ENCODE measurements at places on chromosomes 16 and 17. TPM values are rescaled to one million over a fixed set of nuclear protein-coding genes. Genes with fewer than 3 reads are reported as not detected.

GRCh38 chr17:4641297-4642195 is at the start of gene ALOX15:
ALOX15 (minus strand) TSS chr17:4641678; CDS start chr17:4641651, 27 bp downstream.
- H3K4me3 ChIP-seq = no peak within 1 kb of the TSS
- no peak within 1 kb of the TSS for H3K27ac ChIP-seq
- H3K36me3 ChIP-seq = no peaks in the 10 kb centered on the region

DNA sequence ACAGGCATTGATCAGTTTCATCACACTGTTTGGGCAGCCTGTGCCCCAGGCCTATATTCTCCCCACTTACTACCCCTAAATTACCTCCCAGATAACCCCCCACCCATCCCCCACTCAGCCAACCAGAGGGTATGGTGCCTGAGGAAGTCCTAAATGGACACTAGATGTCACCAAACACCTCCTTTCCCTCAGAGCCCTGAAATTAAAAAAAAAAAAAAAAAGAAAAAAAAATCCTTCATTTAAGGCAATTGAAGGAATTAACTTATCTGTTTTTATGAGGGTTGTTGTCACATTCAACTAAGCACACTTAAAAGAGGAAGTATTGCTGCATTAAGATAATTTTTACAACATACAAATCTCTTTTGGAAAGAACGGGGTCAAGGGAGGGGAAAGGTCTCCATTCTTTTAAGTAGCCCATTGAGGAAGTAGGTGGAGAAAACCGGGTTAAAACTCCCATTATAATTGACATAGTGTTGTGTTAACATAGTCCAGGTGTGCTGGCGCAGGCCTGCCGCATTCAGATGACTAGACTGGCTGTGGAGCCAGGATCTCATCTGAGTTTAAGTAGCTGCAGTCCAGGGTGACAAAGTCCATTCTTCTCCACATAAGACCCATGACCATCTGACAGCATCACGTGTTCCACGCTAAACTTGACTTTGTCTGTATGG is 46.3 kb downstream of the SNX11 start:
- H3K36me3 ChIP-seq = no peaks in the 10 kb centered on the region
- peaks cover 15% of the 10 kb centered on the region for H3K4me1 ChIP-seq
- peaks cover 71% of the 10 kb centered on the region for H3K27me3 ChIP-seq

DNA sequence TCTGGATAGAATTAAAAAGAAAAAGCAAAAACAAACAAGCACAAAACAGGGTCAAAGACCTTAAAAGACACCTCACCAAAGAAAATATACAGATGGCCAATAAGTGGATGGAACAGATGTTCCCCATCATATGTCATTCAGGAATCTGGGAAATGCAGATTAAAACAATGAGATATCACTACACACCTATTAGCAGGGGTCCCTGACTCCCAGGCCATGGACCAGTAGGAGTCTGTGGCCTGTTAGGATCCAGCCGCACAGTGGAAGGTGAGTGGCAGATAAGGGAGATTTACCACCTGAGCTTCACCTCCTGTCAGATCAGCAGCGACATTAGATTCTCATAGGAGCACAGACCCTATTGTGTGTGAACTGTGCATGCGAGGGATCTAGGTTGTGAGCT is 167.9 kb downstream of the HS3ST4 start:
- H3K27ac ChIP-seq = no peak overlapping the region
- no peaks in the 10 kb centered on the region for H3K4me1 ChIP-seq
- no peak overlapping the region for H3K4me3 ChIP-seq

GRCh38 chr17:11852912-11853311 is 144.4 kb downstream of the ZNF18 start:
- peaks cover 31% of the 10 kb centered on the region for H3K4me1 ChIP-seq
- H3K27me3 ChIP-seq = no peaks in the 10 kb centered on the region
- H3K4me3 ChIP-seq = peak overlapping the region; percentile 13
- H3K27ac ChIP-seq = peak overlapping the region; percentile 93

- peaks cover 3% of the 10 kb centered on the region for H3K36me3 ChIP-seq
- no peak overlapping the region for H3K27ac ChIP-seq
- H3K4me1 ChIP-seq = peaks cover 31% of the 10 kb centered on the region
- peak overlapping the region; percentile 85 for H3K4me3 ChIP-seq
- peaks cover 25% of the 10 kb centered on the region for H3K27me3 ChIP-seq
These were observed 2.8 kb downstream of the SPHK1 start for GRCh38 chr17:76386966-76387765.

DNA sequence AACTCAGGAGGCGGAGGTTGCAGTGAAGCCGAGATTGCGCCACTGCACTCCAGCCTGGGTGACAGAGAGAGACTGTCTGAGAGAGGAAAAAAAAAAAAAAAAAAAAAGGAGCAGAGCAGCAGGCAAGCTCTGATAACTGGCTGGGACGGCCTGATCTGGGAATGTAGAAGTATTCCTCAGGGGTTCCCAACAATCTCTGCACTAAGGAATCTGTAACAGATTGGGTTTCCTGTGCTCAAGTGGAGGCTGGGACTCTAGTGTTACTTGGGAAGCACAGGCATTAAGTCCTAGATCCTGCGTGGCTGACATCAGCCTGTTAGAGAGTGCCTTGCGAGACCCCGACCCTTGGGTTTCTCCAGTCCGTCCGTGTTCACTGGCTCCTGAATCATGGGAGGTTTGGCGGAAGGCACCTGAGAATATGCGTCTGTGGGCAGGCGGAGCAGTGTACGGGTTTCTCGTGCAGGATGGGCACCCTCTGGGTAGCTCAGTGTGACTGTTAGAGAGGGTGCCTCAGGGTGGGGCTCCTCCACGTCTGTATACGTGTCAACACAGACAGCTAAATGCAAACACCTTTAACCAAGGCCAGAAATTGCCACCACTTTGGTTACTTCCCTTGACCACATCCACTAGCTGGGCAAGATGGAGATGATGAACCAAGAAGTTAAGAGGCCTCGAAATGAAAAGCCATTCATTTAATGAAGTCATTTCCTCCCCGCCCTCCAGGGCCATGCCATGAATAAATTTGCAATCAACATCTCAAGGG is 174.9 kb upstream of the RPL38 start:
- H3K27ac ChIP-seq = peak overlapping the region; percentile 43
- H3K4me3 ChIP-seq = no peak overlapping the region
- no peaks in the 10 kb centered on the region for H3K36me3 ChIP-seq
- DNase-seq = no peak

- H3K27ac ChIP-seq = no peak overlapping the region
- no peak overlapping the region for H3K4me3 ChIP-seq
- H3K4me1 ChIP-seq = peaks cover 14% of the 10 kb centered on the region
- H3K36me3 ChIP-seq = no peaks in the 10 kb centered on the region
- no peak for DNase-seq
- peaks cover 36% of the 10 kb centered on the region for H3K27me3 ChIP-seq
These were observed 9.9 kb downstream of the FOXJ1 start for GRCh38 chr17:76131051-76131691.

DNA sequence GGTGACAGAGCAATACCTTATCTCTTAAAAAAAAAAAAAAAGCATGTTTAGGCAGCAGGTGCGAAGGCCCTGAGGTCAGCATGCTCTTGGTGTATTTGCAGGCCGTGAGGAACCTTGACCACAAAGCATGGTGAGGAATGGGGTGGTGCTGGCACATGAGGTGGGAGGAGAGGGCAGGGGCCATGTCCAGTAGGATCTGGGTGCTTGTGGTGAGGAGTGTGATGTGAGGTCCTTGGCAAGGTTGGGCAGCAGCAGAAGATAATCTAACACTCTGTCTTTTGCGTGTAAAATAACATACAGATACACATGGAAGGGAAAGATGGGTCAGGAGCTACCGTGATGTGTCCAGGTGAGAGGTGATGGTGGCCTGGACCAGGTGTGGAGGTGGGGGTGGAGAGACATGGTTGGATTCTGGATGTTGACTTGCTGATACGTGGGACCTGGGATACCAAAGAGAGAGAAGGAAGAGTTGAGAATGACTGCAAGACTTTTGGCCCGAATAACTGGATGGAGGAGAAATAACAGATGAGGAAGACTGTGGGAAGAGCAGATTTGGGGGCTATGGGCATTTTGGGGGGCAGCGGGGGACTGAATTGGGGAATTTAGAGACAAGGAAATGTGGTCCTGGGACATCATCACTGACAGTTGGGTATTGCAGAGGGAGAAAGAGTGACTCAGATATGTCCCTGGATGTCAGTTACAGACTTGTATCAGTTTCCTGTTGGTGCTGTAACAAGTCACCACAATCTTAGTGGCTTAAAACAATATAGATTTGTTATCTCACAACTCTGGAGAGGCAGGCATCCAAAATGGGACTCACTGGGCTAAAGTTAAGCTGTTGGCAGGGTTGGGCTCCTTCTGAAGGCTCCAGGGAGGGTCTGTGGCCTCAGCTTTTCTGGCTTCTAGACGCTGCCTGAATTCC is 274.9 kb downstream of the HAPSTR1 start:
- DNase-seq = no peak
- H3K27me3 ChIP-seq = peaks cover 18% of the 10 kb centered on the region
- H3K4me3 ChIP-seq = no peak overlapping the region
- H3K27ac ChIP-seq = no peak overlapping the region

DNA sequence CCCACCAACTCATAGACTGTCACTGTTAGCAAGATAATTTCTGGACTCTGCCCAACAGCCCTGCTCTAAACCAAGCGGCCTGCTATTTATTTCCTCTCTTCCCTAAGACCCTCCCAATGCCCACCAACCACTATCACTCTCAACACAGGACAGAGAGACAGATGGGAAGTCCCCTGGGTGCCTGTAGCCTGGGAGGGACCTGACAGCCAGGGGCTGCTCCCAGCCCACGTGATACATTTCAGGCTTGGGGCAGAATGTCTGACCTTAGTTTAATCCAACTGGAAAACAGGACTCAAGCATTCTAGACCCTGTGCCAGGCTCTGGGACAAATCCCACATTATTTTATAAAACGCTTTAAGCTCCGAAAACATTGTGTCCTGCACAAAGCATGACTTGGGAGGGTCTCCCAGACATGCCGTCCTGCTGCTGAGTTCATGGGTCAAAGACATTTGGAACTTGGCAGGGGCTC is 23.6 kb downstream of the XYLT1 start:
- H3K27me3 ChIP-seq = no peaks in the 10 kb centered on the region
- H3K4me1 ChIP-seq = peaks cover 10% of the 10 kb centered on the region
- no peaks in the 10 kb centered on the region for H3K36me3 ChIP-seq
- peak overlapping the region; percentile 52 for H3K27ac ChIP-seq
- no peak overlapping the region for H3K4me3 ChIP-seq

GRCh38 chr16:83606486-83607030 is 201.2 kb upstream of the HSBP1 start:
- H3K4me3 ChIP-seq = no peak overlapping the region
- H3K36me3 ChIP-seq = no peaks in the 10 kb centered on the region
- no peaks in the 10 kb centered on the region for H3K4me1 ChIP-seq
- no peaks in the 10 kb centered on the region for H3K27me3 ChIP-seq

DNA sequence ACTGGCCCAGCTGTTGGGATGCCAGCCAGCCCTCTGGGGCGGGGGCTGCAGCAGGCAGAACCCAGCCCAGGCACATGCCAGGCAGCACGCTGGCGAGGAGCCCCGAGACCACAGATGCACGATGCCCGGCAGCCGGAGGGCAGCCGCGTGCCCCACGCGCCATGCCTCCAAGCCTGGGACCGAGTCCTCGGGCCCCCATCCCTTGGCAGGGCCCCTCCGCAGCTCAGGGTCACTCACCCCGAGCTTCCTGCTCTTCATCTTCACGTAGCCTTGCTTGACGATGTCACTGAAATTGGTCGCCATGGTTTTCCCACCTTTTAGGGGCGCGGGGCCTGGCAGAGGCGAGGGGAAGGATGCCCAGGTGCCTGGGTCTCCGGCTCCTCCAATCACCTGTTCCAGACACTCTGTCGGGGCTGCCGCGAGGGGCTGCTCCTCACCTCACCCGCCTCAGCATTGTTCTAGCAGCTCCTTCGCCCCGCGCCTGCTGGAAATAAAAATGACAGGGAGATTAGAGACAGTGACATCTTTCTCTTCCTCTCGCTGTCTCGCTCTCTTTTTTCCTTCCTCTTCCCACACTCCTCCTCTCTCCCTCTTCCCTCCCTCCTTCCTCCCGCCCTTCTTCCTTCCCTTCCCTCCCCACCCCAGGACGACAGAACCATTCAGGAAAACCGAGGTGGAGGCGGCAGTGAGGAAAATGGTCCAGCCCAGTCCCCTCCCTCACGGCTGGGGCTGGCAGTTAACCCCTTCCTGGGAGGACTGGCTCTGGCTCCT is 6.9 kb downstream of the DOK4 start:
- no peaks in the 10 kb centered on the region for H3K36me3 ChIP-seq
- peaks cover 2% of the 10 kb centered on the region for H3K27me3 ChIP-seq

- H3K4me1 ChIP-seq = peaks cover 8% of the 10 kb centered on the region
- H3K4me3 ChIP-seq = no peak overlapping the region
- no peaks in the 10 kb centered on the region for H3K36me3 ChIP-seq
- no peak overlapping the region for H3K27ac ChIP-seq
- H3K27me3 ChIP-seq = no peaks in the 10 kb centered on the region
These were observed 8.8 kb downstream of the TMEM186 start for GRCh38 chr16:8788578-8789172.

GRCh38 chr16:88983771-88984687 is 7.0 kb upstream of the CBFA2T3 start:
- no peak overlapping the region for H3K4me3 ChIP-seq
- H3K27me3 ChIP-seq = no peaks in the 10 kb centered on the region
- H3K36me3 ChIP-seq = no peaks in the 10 kb centered on the region

DNA sequence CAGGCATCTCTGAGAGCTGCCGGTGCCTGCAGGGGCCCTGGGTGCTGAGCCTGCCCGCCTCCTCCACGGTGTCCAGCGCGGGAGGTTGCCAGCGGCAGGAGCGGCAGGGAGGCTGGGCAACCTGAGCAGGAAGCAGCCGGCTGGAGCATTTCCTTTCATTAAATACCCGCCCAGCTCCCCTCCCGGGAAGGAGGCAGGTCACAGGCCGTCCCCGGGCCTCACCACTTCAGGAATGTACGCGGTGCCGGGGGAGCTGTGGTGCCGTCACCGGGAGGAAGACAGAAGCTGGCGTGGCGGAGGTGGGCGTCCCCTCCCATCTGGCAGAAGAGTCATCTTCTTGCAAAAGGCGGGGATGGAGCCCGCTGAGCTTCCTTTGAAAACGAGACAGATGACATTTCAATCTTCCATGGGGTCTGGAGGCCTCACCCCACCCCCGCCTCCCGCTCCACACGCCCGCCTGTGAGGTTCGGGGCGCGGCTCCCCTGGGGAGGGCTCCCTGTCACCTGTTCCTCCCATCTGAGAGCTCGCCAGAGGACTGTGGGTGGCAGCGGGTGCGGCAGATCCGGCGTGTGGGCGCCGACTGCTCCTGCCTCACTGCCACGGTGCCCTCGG is 16.0 kb downstream of the SOX8 start:
- no peak overlapping the region for H3K4me3 ChIP-seq
- DNase-seq = no peak
- H3K4me1 ChIP-seq = peaks cover 11% of the 10 kb centered on the region
- H3K27ac ChIP-seq = no peak overlapping the region
- peaks cover 23% of the 10 kb centered on the region for H3K27me3 ChIP-seq

- no peak overlapping the region for H3K4me3 ChIP-seq
- H3K27ac ChIP-seq = peak overlapping the region; percentile 54
- peaks cover 6% of the 10 kb centered on the region for H3K4me1 ChIP-seq
These were observed 245.1 kb downstream of the SOX9 start for GRCh38 chr17:72365857-72366414.

The ANKRD40CL gene
- total RNA-seq = not detected

The TBC1D3H gene
- not detected for total RNA-seq

Measured in neural crest cell (in vitro differentiated cells).